ENCODE measurements at places on chromosomes 2 and 18.
A peak's percentile ranks its signal among the peaks of the same experiment; 100 is the strongest.

DNA sequence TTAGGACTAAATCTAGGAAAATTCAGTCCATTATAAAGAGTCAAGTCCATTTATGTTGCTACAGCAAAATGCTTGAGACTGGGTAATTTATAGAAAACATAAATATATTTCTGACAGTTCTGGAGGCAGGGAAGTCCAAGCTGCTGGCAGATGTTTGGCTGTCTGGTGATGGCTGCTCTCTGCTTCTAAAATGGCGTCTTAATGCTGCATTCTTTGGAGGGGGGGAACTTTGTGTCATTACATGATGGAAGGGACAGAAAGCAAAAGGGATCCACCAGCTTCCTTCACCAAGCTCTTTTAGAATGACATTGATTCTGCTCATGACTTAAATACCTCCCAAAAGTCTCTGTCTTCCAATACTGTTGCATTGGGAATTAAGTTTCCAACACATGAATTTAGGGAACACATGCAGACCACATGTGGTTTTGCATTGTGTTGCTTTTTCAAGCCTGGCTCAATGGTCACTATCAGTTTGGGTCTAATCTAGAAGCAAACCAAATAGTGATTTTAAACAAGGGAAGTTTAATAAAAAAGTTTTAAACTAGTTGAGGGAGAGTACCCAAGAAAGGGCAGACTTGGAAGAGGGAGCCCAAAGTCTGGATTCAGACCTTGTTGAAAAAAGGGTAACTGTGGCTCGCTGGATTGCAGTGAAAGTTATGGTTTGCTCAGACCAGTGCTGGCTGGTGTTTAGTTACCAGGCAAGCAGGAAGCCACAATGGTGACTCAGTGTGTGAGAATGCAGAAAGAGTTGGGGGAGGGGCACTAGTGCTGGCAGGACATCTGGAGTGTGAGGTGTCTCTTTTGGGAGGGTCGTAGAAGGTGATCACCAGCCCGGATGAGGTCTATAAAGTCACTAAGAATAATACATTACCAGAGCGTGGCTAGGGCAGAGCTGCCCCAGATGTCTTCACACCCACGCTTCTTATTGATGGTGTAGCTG lies 30.8 kb downstream of the C18orf54 start:
- no peak for DNase-seq

DNA sequence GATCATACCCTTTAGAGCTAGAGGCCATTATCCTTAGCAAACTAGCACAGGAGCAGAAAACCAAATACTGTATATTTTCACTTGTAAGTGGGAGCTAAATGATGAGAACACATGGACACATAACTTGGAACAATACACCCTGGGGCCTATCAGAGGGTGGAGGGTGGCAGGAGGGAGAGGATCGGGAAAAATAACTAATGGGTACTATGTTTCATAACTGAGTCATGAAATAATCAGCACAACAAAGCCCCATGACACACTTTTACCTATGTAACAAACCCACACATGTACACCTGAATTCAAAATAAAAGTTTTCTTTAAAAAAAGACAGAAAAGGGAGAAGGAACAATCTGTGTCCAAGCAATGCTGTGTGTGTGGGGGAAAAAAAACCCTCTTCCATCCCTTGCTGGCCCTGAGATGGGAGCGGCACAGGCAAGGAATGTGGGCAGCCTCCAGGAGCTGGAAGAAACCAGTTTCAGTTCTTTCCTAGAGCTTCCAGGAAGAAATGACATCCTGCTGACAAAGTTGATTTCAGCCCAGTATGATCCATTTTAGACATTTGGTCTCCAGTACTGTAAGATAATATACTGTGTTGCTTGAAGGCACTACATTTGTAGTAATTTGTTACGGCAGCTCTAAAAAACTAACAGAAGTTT lies 458.7 kb upstream of the CNTNAP5 start:
- no peak for DNase-seq

DNA sequence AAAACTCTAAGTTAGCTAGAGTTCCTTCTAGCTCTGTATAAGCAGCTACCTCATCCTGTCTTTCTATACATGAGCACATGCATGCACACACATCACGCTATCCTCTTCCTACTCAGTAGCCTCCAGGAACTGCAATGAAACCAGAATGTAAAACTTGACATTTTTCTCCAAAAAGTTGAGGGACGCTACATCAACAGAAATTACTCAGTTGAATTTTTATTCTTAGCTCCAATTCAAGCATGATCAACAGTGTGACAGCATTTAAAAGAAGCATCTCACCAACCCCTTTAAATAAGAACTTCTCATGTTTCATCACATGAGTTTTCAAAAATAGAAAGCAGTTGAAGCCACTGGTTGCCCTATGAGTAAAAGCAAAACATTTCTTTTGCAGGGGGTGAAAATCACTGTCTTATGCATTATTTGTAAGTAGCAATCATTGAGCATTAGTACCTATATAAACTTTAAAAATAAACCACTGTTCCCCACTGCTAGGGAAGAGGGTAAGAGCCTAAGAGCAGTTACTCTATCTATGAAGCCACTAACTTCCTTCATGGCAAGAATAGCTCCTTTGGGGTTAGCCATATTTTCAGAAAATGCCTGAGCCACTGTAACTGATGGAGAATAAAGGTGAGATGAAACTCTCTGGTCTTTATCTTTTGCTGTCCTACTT lies 77.9 kb upstream of the ARL5A start:
- DNase-seq, result no peak

GRCh38 chr2:227855440-227855839 lies 16.0 kb upstream of the DAW1 start:
- DNase-seq, result no peak

GRCh38 chr2:241814393-241814642 lies 5.3 kb downstream of the NEU4 start:
- DNase-seq, result no peak

GRCh38 chr2:217222309-217222910 lies 362.5 kb upstream of the TNP1 start:
- no peak for DNase-seq

GRCh38 chr18:41145516-41145915 lies 809.5 kb upstream of the PIK3C3 start:
- no peak for DNase-seq

DNA sequence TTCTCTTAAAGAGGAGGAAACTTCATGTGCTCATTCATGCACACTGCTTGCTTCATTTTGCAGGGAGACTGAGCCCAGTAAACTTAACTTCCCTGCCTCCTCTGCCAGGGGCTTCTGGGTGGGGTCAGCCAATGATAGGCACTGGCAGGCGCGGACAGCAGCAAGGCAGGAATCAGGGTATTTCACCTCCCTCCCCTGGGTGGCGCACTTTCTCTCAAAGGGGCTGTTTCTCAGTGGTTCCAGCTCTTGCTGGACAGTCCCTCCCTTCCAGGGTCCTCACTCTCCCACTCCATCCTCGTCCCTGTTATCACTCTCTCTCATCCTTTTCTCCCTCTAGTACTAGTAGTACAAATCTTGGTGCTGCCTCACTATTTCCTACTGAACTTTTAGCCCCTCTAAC lies 320.5 kb upstream of the ZNF521 start:
- DNase-seq, result no peak

DNA sequence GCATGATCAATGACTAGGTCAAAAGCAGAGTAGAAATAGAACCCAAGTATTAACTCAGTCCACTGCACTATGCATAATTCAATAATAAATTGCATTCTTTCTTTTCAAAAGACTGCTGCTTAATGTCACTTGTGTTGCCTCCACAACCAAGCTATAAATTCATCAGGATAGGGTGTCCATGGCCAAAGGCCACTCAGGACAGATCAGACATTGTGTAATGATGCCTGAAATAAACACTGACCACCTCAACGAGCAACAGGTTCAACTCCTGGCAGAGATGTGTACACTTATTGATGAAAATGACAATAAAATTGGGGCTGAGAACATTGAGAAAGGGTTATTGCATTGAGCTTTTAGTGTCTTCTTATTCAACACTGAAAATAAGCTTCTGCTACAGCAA lies 194.5 kb upstream of the SPOPL start:
- no peak for DNase-seq

GRCh38 chr18:3297025-3297984 lies 35.4 kb downstream of the MYL12B start:
- DNase-seq, result peak; percentile 88

All from activated CD4-positive, alpha-beta T cell treated with anti-CD3 and anti-CD28 coated beads for 1 hour (primary cell).